ENCODE measurements at places on chromosomes 5 and 9.

DNA sequence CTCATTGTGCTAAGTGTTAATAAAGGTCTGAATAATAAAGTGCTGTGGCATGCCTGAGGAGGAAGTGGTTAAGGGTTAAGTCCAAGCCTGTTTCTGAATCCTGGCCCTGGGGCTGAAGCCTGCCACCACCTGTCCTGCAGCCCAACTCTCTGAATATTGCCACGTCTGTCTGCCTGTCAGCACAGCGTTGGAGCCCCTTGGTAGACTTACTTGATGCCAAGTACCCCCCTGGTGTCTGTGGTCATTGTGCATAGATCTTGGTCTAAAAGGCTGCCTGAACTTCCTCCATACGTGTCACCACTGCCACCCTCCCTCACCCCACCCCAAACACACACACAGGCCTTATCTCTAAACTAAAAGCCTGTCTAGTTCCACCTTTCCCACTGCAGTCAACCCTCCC is 35.4 kb upstream of the SLC2A8 start:
- no peak for DNase-seq

DNA sequence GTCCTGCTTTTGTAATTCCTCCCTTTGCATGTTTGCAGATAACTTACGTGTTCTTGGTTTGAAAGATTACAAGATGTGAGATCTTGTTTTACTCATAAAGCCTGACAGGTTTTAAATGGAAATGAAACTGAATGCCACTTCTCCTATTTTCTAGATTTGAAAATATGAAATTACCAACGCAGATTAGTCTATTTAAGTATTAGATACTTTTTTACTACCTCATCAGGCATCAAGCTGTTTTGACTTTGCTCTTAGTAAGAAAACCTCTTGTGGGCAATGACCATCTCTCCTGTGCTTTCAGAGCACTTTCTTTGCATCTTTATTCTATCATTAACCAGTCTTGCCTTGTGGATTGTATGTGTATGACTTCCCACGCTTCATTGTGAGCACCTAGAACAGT is 3.5 kb downstream of the DMXL1 start:
- no peak for DNase-seq

- DNase-seq = no peak
Measured at GRCh38 chr9:126549246-126550006, 64.3 kb upstream of the LMX1B start.

GRCh38 chr5:65451436-65451835 is 30.3 kb downstream of the ADAMTS6 start:
- no peak for DNase-seq

GRCh38 chr5:163366757-163367156 is 70.6 kb upstream of the CCNG1 start:
- no peak for DNase-seq

DNA sequence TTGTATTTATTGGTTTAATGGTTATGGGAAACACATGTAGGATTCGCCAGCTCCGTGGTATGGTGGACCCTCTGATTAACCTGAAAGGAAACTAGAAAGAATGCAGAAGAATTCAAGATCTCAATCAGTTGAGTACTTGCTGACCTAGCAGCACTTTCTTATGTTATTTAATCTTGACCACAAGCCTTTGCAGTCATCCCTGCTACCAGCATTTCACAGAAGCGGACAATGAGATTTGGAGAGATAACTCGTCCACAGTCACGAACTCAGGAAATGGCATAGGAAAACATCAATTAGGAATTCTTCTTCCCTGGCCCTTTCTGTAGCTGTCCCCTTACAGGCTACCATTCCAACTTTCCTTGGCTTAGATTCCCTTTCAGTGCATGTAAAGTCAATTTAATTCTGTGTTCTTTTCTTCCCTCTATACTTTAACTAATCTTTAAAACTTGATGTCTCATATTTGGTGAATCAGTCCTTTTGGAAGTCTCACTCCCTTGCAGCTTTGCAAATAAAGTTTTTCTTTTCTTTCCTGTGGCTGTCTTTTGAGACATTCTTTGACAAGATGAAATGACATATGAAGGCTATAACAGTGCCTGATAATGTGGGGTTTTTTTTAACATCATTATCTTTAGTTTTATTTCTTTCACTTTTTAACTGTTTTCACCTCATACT is 1.3 kb upstream of the SLC44A1 start:
- DNase-seq = no peak

- no peak for DNase-seq
Measured at GRCh38 chr9:69433392-69433791, 108.4 kb downstream of the ENTREP1 start.

- DNase-seq = no peak
Measured at GRCh38 chr5:10528827-10529226, 35.0 kb upstream of the ANKRD33B start.

DNA sequence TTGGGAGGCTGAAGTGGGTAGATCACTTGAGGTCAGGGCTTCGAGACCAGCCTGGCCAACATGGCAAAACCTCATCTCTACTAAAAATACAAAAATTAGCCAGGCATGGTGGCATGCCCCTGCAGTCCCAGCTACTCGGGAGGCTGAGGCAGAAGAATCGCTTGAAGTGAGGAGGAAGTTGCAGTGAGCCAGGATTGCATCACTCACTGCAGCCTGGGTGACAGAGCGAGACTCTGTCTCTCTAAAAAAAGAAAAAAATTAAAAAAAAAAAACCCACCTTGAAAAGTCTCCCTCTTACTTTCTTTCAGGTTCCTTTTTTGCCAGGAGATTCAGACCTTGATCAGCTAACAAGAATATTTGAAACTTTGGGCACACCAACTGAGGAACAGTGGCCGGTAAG is 34.2 kb downstream of the CDK7 start:
- no peak for DNase-seq

GRCh38 chr9:70390933-70391341 is 23.5 kb downstream of the KLF9 start:
- DNase-seq = no peak

All from NCI-H1930 (cell line).